ENCODE measurements at places on chromosomes 6 and 20.

DNA sequence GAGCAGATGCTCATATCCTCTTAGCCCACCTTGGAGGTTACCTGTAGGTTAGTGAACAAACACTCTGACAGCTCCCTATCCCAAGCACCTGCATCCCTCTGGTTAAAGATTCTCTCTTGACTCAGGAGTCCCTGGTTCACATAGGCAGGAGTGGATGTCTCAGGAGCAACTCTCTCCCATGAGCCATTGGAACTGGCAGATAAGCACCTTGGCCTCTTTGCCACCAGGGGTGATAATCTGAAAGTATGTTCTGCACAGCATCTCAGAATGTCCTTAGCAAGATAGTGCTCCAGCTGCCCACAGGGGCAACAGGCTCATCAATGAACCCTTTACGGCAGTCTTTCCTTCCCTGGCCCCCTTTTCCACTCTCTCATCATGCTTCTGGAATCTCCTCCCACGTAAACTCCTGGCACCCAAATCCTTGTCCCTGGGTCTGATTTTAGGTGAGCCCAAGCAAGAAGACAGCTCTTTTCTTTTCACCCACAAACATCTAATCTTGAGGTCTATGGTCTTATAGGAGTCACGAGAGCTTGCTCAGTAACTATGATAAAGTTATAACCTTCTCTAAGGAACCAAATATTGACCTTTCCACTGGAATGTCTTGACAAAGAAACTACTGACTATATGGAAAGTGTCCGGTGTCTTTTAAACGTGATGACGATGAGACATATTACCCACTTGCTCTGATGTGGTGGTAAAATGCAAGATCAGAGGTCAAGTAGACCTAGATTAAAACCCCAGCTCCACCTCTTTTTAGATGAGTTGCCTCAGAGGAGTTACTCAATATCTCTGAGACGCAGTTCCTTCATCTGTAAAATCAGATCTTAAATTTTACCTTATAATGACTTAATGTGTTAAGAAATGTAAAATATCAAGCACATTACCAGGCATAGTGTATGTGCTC, 39.8 kb upstream of the ISM1 start:
- no peak for DNase-seq

GRCh38 chr6:456358-456867, 64.9 kb downstream of the IRF4 start:
- DNase-seq = no peak

DNA sequence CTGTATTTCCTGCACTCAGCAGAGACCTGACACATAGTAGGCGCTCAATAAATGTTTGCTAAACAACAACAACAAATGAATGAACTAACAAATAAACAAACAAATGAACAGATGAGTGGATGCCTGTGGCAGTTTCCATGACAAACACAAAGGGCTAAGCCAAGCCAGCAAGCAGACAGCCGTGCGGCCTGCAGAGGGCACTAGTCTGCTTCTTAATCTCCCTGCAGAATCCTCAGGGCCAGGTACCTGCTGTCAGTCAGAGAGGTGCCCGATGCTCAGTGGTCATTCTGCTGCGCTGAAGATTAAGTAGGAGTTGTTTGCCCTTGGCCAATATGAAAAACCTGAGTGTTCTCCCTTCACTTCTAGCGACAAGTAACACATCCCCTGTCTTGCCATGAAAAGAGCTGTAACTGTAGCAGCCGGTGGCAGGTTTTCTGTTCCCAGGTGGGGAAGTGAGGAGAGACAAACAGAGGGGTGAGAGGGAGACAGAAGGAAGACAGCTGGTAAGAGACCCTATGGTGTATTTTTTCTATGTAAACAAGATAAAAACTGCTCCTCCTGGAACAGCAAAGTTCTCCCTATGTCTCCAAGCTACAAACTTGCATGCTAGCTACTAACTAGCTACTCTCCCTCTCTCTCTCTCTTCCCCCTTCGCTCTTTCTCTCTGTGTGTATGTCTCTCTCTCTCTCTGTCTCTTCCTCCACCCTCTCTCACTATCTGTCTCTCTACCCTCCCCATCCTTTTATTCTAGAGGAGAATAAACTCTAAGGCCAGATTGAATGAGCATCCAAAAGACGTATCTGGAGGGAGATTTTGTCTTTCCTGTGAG, at the start of gene MC3R:
Gene MC3R, plus strand, starts transcription at position 779 of the 829 bp plus-strand sequence. CDS start 112 bp downstream, outside the sequence.
- DNase-seq = no peak

DNA sequence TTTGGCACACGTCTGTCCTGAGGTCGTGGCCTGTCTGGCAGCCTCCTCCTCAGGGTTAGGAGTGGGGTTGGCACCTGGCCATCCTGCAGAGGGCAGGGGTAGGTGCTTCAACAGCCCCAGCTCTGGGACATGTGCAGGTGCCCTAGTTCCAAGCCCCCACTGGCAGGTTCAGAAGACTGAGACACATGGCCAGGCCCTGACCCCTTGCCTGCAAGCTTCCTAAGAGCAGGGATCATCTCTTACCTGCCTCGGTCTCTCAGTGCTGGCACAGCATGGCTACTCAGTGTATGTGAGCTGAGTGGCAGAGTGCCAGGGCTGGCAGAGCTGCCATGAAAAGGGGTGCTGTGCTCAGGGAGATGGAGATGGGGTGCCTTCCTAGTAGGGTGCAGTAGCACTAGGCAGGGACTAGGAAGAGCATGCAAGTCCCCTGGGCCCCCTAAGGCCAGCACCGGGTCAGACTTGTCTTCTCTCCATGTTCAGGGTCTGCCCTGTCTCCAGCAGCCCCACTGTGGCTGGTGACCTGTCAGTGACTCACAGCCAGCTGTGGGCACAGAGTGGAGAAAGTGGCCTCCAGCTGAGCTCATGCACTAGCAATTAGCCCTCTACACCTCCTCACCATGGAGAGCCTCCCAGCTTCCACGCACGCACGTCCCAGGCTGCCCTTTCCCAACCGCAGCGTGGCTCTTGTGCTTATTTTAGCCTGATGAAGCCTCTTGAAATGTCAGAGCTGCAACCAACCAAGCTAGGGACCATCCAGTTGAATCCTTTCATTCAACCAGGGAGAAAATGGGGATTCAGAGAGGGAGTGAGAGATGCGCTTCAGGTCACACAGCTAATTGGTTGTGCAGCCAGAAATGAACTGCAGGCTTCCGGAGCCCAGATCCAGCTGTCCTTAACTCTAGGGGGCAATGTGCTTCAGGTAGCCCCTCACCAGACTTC, 116.6 kb downstream of the MRPL14 start:
- DNase-seq = no peak

DNA sequence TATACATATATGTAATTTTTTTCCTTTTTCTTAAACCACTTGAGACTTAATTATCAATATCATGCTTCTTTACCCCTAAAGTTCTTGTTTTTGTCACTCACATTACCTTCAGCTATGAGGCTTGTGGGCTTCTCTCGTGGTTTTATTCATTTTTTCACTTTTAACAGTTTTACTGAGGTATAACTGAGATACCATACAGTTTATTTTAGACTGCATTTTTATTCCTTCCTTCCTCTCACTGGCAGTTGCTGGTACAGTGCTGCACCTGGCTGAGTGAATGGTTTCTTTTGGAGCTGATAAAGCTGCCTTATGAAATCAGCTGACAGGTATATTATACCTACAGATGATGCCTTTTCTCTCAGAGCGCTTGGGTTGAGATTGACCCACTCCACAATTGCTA, 54.4 kb downstream of the LRP11 start:
- DNase-seq = no peak

- no peak for DNase-seq
These were observed 118.7 kb downstream of the TBX18 start for GRCh38 chr6:84645563-84646266.

- no peak for DNase-seq
These were observed 55.5 kb downstream of the FOXC1 start for GRCh38 chr6:1665214-1665613.

GRCh38 chr20:32820698-32821377, 1.1 kb downstream of the MAPRE1 start:
- no peak for DNase-seq

DNA sequence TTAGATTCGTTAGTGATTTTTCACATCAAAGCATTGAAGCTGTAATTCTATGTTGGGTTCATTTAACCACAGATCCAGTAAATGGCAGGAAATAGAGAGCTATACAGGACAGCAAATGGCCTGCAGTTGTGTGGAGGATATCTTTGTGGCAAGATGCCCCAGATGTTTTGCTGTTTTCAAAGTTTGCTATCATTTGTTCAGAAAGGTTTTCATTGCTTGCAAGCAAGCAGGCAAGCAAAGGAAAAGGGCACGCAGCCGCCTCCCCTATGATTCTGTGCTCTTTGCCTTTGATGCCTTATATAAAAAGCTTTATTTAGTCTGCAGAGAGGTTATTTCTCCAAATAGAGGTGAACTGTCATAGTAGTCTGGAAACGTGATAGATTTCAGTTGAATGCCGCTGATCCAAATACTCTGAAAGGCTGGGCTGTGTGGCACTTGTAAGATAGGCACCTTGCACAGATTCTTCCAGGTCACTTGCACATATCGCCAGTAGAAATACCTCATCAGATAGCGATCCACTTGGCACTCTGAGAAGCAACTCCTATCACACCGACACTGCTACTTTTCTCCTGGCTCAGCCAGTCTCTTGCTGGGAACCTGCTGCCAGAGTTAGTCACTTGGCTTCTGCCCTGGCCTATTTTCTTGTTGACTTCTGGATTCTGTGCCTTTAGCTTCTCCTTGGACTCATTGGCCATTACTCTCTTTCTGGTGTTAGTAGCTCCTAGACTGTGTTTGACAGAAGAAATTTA, 66.4 kb downstream of the UTRN start:
- DNase-seq = no peak

GRCh38 chr6:66126358-66126757, 419.3 kb upstream of the EYS start:
- no peak for DNase-seq

DNA sequence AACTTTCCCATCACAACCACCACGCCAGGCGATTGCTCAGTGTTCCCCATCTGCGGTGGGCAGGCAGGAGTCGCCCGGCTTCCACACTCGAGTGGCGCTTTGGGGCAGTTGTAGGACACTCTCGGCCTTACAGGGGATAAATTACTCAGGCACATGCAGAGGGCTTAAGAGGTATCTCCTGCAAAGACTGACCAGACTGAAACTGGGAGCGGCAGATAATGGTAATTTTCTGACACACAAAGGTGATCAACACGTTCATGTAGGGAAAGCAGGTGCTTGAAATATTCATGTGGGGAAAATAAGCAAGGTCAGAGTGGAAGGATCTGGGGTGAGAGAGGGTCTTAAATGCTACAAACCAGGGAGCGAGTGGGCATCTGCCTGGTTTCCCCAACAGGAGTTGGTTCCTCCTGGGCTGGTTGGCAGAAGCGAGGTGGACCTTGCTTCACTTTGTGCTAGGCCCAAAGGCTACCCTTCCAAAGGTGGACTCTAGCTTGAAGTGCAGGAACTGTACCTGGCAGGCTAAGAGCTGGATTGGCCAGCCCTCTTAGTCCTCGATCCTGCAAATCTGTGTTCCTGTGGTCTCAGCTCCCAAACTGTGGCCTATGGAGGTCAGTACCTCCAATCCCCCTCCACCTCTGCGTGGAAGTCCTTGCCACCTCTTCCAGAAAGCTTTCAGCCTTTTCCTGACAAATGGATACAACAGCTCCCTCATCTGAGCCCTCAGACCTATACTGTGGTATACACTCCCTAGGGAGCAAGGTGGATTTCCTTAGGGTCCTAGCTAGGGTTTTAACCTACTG, 16.7 kb downstream of the PLAGL2 start:
- no peak for DNase-seq

DNA sequence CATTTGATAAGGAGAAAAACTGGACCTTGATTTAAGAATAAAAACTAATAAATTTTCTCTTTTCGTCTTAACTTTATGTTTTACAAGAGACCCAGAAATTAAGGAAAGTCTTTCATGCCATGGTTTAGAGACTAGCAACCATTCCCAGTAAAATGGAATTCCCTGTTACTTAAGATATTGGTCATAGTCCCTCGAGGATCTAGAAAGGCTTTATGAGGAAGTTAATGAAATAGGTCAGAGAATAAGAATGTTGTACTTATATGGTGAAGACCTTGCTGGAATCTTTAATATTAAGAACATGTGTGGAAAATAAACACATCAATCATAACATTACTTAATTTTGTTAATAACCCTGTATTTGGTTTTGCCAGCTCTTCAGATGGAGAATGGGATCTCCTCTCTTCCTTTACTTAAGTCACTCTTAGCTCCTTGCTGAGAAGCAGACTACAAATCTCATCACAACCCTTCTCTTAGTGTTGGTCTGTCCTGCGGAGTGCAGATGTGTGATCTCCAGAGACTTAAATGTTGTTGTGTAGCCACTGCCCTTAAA, 382.9 kb downstream of the QKI start:
- DNase-seq = no peak

DNA sequence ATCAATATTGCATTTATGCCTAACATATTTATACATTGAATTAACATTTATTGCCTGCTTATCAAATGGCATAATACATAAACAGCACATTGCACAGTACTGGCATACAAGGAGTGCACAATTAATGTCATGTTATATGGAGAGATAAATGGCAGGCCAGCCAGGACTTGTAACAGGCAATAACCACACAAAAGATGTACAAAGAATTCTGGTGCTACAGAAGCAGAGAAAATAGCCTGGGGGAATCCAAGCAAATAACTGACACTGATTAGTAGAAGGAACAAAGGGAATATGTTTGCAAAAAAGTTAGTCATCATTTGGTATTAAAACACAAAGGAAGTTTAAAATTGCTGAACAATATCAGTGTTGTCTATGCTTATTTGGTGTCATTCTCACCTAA, 27.3 kb downstream of the COL21A1 start:
- DNase-seq = no peak

- no peak for DNase-seq
These were observed 26.4 kb downstream of the SLC35F1 start for GRCh38 chr6:117933471-117933870.

GRCh38 chr6:151409260-151409659, 17.9 kb upstream of the ZBTB2 start:
- DNase-seq = no peak
